ENCODE measurements at places on chromosomes 6 and 20.

DNA sequence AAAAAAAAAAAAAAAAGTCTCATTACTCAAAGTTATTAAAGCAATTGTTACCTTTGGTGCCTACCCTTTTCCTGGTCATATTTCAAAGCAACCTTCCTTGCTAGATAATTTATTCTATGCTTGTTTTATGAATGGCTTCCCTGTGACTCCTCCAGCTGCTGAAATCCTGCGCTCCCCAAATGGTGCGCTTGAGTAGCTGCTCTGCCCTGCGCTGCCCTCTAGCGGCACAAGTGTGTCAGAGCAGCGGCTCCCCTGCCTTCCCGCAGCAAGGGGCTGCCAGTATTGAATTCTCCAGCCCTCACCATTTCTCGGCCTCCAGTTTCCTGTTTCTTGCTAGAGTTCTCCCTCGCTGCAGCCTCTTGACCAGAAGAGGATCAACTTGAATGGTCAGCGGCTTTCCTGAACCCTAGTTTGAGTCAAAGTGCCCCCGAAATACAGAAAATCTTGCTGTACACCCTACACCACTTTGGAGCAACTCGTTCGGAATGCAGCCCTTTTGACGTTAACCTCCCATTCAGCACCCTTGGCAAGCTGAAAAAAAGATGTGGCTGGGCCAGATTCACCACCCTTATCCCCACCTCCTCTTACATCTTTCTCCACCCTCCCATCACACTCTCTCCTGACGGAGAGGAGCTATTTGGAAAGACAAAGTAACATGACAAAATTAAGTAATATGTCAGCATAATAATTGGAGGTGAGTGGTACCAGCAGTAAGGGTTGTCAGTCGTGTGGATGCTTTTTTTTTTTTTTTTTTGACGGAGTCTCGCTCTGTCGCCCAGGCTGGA, 60.4 kb upstream of the KLHL31 start:
- peak; percentile 90 for DNase-seq

- no peak for DNase-seq
Observed at GRCh38 chr20:2838847-2839671, 1.4 kb downstream of the PCED1A start.

DNA sequence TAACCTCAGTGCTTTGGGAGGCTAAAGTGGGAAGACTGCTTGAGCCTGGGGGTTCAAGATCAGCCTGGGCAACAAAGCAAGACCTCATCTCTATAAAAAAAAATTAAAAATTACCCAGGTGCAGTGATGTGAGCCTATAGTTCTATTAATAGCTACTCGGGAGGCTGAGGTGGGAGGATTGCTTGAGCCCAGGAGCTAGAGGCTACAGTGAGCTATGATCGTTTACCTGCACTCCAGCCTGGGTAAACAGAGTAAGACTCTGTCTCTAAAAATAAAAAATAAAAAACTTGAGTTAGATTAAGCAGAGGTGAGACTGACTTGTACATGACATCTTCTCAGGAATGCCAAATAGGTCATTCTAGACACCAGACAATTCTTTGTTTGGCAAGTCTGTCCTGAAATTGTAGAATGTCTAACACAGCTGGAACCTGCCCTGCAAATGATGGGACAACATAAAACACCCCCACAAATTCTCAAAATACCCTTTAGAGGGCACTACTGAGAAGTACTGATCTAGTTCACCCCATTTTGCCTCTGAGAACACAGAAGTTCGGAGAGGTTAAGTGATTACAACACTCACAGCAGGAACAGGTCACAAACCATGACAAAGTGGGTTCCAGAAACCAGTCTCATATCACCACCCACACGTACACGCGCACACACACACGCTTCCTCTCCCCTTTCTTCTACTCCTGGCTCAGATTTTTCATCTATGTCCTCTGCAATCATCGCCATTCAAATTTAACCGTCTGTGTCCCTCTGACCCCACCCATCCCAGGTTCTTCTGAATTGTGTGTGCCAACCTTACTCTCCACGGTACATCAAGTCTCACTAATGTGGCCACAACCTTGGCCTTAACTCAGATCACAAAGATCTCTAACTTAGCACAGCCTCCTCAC, 38.3 kb downstream of the ARHGAP18 start:
- peak; percentile 56 for DNase-seq

DNA sequence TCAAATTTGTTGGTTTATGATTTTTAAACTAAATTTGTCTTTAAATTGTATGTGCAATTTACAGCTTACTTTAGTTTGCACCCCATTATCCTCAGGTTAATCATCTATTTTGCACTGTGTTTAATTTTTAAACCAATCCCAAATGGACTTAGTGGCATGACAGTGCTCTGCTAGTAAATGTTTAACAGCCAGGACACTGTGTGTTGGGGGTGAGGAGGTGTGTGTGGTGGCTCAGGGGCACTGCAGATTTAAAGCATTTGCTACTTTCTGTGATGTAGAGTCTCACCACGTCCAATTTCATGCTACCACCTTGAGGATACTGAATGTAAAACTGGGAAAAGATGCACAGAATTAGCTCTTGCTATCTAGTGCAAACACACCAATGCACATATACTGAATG, 225.7 kb downstream of the HAO1 start:
- DNase-seq = no peak

GRCh38 chr6:170131351-170131750, 159.5 kb downstream of the DLL1 start:
- peak; percentile 26 for DNase-seq

DNA sequence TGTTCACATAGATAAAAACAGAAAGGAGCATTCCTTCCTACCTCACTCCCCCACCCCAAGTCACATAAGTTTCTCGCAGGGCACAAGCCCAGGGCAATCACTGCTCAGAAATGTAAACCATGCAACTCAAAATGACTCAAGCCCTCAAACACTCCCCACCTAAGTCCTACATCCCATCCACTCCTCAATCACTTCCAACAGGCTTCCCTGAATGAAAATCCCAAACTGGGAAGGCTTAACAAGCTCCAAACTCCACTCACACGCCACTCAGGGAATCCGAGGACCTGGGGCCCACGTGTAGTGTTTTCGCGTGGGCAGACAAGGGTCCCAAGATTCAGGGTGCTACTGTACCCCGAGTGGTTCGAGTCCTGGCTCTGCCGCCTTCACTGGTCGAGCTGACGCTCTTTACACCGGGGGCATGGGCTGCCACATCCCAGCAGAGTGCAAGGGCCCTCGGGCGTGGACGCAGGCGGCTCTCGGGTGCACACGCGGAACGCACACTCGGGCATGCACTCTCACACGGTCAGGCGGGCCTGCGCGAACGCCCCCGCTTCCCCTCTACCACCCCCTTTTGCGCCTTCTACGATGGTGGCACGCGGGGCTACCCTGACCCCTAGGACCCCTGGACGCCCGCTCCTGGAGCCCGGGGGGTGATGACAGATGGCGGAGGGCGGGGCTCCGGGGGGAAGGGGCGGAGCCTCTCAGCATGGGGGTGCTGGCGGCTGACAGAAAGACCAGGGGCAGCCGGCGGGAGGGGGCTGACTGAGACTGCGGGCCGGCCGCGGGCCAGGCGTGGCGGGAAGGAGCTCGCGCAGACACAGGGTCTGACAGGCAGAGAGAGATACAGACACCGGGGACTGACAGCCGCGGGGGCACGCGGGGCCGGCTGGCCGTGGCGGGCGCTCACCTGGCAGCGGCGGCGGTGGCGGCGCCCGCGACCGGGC, 657 bp downstream of the ZHX3 start:
- peak; percentile 85 for DNase-seq

- DNase-seq = no peak
Observed at GRCh38 chr6:16333580-16333979, 95.2 kb downstream of the GMPR start.

GRCh38 chr6:21265730-21266044, 327.9 kb upstream of the SOX4 start:
- no peak for DNase-seq

DNA sequence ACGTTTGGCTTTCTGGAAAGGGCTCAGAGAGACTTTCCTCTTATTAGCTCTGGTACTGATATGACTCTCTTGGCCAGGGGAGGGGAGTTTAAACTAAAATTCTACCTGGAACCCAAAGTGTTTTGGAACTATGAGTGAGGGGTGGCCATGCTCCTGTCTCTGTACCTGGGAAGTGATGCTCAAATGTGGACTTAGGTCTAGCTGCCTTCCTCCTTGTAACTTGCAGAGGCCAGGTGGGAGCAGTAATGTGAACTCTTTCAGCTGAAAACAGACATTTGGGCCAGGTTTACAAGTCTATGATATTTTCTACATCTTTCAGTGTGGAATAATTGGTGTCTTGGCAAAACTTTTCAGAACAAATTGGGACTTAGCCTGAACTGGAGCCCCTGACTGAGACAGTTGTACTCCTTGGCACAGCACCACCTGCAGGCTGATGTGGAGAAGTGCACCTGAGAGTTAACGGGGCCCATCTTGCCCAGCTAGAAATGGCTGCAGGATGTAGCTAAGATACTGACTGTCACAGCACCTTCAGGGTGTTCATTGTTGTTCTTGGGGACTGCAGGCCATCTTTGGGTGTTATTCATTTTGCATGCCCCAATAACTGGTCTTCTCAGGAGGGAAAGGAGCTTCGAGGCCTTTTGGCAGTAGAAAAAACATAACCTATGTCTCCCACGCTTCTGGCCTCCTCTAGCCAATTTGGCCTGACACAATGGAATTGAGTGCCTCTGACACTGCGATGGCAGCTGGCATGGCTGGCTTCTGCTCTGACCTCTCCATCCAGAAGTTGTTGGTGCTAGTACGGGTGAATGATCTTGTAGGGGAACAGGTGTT, 37.1 kb downstream of the CD109 start:
- DNase-seq = peak; percentile 69

GRCh38 chr20:49698477-49698876, 15.2 kb downstream of the B4GALT5 start:
- DNase-seq = no peak

- DNase-seq = no peak
Observed at GRCh38 chr20:47776639-47777038, 8.6 kb downstream of the SULF2 start.

GRCh38 chr6:154370545-154370944, 13.9 kb upstream of the IPCEF1 start:
- no peak for DNase-seq

DNA sequence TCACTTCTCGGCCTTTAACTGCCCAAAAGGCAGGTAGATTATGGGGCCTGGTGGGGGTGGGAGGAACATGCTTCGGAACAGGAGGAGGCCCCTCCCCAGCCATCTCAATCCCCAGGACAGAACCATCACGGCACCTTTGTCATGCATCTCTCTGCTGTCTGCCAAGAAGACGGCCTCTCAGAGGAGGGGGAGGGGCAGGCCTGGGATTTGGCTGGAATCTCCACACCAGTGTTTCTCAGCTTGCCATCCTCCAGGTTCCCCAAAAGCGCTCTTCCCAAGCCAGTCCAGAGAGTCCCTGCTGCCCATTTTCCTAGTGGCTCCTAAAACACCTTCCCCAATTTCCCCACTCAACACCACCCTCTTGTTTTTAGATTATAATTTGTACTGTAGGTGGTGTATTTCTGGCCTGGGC, 2.5 kb upstream of the POU5F1 start:
- no peak for DNase-seq

DNA sequence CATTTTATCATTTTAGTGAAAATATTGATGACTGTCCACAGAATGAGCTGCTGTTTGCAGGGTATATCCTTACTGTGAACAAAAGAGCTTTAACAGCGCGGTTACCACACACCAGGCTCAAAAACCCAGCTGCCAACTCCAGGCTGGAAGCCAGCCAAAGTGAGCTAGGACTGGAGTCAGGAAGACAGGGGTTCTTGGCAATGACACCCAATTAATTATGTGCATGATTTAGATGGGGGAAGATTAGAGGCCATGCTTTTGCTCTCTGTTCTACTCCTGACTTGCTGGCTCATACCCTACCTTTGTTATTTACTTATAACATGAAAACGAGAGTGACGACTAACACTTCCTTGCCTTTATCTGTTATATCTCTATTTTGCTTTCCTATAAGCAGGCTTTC, 128.9 kb upstream of the SHLD1 start:
- DNase-seq = no peak

DNA sequence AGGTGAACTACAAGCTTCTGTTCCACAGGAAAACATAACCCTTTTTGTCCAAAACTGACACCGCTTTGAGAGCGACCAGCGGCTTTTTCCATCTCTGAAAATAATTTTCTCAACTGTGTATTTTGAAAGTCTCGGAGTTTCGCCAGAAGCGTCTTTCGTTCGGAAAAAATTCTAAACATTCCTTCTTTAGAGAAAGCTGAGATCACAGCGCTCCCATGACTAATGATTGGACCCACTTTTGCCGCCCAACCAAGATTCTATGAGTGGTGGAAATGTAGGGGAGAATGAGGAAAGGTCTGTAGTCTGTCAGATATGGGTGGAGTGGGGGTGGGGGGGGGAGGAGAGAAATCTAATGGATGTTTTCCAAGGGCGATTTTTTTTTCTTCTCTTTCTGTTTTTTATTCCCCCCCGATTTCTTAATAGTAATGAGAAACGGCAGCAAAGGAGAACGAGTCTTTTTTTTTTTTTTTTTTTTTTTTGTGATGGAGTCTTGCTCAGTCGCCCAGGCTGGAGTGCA, 189.3 kb downstream of the TRIM27 start:
- no peak for DNase-seq

DNA sequence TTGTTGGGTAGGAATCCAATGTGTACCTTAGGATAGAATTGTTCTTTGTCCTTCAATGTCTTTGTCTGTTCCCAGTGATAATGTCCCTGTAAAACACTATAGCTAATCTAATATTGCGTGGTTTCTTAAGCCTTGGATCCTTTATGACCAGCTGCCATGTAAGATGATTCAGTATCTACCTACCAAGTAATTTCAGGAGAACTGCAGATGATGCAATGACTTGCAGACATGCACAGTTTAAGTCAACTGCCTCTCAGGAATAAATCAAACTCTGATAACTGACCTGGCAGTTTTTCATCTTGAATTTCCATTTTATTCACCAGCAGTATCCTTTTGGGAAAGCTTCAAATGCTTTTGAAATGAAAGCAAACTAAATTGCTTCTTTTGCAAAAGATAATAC, 157.8 kb downstream of the TPBG start:
- DNase-seq = no peak

DNA sequence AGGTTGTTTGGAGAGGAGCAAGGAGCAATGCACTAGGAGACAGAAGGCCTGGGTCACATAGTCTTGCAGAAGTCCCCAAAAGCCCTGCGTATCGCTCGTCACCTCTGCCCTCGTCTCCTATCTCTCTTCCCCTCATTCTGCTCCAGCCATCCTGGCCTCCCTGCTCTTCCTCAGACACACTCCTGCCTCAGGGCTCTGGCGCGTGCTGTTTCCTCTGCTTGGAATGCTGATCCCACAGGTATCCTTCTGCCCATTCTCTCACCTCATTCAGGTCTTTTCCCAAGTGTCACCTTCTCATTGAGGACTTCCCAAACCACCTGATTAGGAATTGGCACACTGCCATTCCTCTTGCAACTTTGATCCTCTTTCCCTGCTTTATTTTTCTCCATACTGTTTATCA, 9.0 kb upstream of the SLC2A10 start:
- no peak for DNase-seq

DNA sequence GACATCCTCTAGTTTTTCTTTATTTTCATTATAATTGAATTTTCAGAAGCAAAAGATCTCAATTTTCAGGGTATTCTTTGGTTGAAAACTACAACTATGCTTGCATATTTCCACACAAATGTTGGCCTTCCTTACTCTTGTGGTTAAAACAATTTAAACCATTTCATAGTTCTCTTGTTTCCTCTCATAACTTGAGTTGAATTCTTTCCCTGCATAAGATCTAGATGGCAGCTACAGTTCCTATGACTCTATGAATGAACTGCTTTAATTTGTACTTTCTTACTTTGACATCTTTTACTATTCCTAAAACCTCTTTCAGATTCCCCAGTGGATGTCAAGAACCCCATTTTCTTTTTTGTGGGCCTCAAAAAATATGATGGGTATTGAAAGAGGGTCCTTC, 564.5 kb downstream of the NKAIN2 start:
- DNase-seq = no peak
